ENCODE measurements at places on chromosomes 6 and 20. TPM values are rescaled to one million over a fixed set of nuclear protein-coding genes. Genes with fewer than 3 reads are reported as not detected.

Gene NKX2-2
- total RNA-seq: not detected

Gene IMPG1
- total RNA-seq: not detected

Gene STX11
- 16.0 TPM for total RNA-seq

Gene KCNQ2
- not detected for total RNA-seq

Gene KIF16B
- total RNA-seq: 7.7 TPM

Gene MLN
- not detected for total RNA-seq

Gene SLC35B2
- total RNA-seq: 16.5 TPM

Gene PPP1R14C
- 0.36 TPM for total RNA-seq

DNA sequence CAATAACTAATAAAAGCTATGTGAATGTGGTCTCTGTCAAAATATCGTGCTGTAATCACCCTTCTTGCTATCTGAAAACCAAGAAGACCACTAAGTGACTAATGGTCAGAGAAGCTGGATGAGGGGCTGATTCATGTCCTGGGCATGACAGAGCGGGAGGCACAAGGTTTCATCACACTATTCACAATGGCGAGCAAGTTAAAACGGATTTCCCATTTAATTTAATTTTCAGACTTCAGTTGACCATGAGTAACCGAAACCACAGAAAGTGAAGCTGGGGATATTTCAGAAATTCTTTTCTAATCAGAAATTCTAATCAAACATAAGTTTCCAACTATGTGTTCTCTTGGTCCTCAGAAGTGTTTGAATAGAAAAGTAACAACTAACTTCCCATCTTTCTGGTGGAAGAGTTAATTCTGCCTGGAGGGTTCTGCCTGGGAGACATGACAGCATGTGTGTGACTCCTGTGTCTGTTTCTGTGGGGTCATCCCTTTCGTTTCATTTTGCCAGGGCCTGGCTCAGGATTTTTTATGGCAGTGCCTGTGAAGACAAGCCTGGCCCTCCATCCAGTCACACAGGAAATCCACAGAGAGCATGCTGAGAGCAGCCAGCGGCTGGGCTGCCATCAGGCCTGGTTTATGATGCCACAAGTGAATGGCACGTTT, 98.9 kb downstream of the FAM120B start:
- DNase-seq: no peak

- no peak for DNase-seq
Observed at GRCh38 chr6:87902383-87902782, 145.3 kb upstream of the SPACA1 start.

DNA sequence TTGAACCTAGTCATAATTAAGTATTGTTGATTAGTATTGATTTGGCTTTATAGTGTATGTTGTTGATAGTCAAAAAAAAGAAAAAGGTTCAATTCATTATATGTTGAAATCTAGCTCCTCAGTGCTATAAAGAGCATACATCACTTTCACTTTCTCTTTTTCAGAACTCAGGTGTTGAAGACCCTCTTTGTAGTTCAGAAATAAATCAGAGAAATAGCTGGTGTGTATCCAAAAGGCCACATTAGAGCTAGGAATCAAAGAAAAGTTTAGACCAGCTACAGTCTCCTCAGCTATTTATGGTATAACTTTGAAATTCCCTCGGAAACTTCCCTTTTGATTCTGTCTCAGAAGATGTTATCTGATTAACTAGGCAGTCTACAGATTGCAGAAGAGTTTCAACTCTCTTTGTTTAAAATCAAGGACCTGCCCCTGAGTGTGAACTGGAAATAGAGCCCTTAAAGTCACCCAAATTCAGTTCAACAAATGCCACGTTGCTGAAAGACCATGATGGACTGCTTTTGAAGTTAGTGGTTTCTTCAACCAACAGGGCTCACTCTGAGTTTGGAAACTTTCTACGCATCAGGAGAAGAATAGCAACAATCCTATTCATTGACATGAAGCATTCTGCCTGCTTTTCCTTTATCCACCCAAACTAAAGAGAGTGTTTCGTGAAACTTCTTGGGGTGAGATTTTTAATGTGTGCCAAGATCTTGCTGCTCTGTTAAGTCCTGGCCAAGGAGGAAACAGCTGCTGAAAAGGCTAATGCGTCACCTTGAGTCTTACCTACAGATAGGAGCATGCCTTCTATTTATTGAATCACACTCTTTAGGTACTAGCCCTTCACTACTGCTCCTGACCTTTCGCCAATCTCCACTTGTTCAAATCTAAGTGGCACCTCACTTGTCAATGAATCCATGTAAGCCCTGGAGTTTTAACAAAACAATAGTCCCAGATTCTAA, 111.7 kb downstream of the TNFRSF21 start:
- no peak for DNase-seq

- DNase-seq: peak; percentile 60
Observed at GRCh38 chr20:62066339-62066982, 780 bp upstream of the TAF4 start.

DNA sequence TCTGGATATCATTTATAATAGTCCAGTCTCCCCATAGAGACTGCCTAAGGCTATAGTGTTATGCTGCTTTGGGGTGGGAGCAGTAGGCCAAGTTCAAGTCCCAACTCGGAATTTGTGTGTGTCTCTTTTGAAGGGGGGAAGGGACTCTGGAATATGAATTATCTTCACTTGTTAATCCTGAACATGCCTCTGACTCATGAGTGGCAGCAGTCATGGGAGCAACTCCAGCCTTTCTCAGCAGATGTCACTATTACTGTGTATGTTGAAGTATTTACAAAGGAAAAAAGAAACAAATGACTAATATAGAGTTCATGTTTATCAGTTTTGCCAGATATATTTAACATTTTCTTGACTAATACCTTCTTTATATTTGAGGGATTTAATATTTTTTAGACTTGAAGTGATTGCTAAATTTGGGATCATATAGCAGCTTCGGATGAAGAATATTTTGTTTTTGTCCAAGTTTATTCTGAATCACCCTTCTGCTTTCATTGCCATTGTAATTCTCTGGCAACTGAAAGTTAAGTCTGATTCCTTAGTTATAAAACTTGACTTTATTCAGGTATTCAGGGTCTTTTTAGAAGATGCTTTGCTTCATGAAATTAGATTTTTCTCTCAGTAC, 23.4 kb downstream of the FAM217A start:
- no peak for DNase-seq

DNA sequence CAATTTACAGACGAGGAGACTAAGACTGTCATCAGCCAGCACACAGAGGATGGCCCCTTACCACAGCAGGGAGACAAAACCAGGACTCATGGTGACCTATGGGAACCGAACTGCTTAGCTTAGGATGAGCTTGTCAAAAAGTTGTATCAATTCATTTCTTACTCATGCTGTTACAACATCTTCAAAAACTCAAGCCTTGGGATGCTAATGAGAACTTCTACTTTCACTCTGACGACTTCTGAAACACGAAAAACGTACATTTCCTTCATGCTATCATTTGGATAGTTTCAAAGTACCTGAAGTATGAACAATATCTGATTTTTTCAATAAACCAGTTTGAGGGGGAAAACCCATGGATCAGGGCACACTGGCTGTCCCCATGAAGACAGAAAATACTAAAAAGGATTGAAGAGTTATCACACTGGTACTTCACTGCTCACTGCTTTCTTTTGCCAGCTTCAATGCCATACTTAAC, 31.9 kb downstream of the HIVEP2 start:
- DNase-seq: peak; percentile 63

DNA sequence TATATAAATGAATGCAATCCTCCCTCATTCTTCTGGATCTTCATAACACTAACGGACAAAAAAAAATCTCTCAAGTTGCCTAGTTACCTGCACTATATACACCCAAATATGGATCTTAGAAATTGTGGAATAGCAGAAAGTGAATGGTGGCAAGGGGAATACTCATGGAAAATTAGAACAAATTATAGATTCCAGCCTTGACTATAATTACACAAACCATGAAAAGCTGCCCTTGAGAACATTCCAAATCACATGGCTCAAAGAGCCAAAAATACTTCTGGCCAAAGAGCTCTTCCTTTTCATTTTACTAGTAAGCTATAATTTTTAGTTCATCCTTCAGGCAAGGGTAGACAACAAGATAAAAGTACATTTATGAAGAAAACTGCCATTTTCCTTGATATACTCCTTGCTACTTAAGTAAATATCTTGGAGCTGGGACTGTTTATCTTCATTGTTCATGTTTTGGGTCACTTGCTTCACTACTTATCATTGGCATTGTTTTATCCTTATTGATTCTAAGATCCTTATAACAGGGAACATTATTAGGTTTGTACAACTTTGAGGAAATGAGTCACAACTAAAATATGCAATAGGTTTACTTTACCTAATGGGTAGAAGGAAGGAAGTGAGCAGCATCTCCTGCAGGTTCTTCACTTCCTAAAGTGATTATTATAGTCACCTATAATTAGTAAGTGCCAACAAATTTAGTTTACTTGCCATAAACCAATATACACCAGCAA, 6.4 kb upstream of the MTRES1 start:
- no peak for DNase-seq

- DNase-seq: no peak
Observed at GRCh38 chr20:12902992-12903391, 105.8 kb upstream of the SPTLC3 start.

DNA sequence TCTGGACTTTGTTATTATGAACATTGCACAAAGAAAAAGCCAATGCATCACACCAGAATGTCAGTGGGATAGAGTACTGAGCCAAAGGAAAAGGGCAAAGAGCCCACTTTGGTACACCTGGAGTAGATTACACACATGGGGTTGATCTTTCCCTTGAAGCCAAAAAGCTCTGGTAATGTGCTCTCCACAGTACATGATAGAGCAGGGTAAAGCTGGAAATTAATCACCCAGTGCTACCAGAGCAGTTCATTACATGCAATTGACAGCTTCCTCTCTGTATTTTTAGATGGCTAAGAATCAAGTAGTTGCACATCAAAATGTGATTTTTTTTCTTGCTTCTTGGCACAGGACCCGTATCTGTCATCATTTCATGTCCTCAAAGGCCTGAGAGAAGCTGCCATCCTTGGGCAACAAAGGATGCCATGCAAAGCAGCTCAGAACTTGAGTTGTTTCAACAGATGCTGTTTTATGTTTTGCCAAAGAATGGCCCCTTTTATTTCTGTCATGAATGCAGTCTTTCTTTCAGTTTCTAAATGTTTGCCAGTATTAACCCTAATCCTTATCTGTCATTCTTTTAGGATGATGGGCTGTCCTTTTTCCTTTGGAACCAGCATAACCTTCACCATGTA, 88.1 kb downstream of the HDGFL1 start:
- no peak for DNase-seq

GRCh38 chr6:60754879-60755278, 1531.1 kb downstream of the KHDRBS2 start:
- DNase-seq: no peak

DNA sequence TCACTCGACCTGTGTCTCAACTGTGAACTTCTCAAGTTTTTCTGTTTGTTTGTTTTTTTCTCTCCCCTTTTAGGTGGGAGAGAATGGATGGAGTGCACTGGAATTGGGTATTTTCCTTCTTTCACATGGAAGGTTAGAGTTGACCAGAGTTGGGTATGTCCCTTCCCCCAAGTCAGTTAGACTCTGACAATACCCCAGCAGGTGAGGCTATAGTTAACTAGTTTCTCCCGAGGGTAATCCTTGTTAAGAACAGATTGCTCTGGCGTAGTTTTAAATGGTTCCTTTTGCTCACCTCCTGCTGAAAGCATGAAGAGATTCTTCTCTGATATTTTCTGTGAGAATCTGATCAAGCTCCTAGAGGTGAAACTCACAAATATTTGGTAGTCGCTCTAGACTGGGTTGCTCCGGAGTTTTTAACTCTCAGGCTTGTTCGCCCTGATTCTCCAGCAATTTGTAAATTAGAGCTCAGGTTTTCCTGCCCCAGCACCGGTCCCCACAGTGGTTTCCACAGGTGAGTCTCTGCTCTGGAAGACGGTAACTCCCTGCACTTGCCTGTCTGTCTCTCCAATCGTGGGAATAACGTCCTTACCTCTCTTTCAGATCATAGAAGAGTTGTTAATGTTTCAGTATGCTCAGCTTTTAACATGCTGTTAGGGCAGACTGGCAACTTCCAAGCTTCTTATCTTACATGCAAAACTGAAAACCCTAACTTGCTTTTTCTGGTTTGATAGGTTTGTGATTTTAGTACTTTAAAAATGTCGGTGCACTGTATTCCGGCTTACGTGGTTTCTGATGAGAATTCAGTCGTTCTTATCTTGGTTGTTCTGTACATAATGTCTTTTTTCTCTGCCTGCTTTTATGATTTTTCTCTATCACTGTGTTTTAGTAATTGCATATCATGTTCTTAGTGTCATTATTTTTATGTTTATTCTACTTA, 111.2 kb upstream of the HIVEP1 start:
- no peak for DNase-seq

- no peak for DNase-seq
Observed at GRCh38 chr6:34284563-34285447, 36.0 kb upstream of the SMIM29 start.

DNA sequence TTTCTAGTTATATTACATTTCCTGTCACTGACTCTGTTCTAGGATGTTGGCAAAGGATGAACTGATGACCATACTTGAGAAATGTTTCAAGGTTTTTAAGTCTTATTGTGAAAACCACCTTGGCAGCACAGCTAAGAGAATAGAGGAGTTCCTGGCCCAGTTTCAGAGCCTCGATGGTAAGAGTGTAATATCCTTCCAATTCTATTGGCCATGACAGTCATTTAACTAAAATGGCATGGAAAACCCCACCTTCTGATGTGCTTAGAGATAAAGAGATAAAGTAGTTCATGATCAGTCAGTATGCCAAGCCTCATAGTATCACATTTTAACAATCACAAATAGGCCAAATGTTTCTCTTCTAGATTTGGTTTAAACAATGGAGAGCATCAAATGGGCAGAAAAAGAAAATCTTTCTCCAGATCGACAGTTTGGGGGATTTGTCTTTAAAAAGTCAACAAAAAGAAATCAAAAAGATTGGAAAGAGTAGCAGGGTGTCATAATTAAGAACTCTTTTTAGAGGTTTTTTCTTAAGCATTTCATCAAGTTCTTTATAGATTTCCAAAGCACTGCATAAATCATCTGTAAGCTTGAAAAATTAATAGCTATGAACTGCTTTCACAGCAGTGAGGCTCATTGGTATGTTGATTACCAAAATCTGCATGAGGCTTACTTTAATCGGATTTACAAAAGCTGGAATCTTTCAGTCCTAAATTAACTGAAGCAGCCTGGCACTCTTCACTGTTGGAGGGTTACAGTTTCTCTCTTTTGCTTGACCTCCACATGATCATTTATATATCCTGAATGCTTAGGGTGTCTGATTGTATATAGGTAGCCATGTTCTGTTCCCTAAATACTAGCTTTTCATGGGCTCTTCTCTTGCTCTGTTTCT, 48.7 kb downstream of the AKIRIN2 start:
- peak; percentile 26 for DNase-seq

- no peak for DNase-seq
Observed at GRCh38 chr6:16337295-16337975, 99.0 kb downstream of the GMPR start.

Measured in activated CD4-positive, alpha-beta memory T cell treated with anti-CD3 and anti-CD28 coated beads for 36 hours (primary cell).